ENCODE measurements at places on chromosomes 3 and 15.

- no peak for DNase-seq
Measured at GRCh38 chr3:131602011-131602779, 99.4 kb upstream of the MRPL3 start.

- no peak for DNase-seq
Measured at GRCh38 chr3:166279636-166280035, 442.4 kb upstream of the BCHE start.

- DNase-seq: no peak
Measured at GRCh38 chr3:58334013-58334321, 1.3 kb downstream of the PXK start.

- DNase-seq: no peak
Measured at GRCh38 chr3:49530231-49530630, 24.0 kb upstream of the BSN start.

DNA sequence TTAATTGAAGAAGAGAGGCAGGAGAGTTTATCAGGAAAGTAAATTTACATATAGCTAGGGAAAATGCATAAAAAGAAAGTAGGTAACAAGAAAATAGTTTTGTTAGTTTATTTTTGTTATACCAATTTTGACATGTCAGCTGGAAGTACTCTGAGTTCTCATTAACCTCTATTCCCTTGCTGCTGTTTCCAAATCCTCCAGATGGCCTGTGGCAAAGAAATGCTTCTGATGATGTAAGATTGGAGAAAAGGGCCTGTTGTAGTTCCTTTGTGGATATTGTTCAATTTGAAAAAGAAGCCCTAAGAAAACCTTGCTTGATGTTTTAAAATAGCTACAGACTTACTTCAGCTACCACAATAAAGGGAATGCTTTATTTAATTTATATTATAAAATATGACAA is 192.9 kb upstream of the SLITRK3 start:
- peak; percentile 60 for DNase-seq

- DNase-seq: no peak
Measured at GRCh38 chr15:81037952-81038743, 37.4 kb downstream of the TLNRD1 start.

DNA sequence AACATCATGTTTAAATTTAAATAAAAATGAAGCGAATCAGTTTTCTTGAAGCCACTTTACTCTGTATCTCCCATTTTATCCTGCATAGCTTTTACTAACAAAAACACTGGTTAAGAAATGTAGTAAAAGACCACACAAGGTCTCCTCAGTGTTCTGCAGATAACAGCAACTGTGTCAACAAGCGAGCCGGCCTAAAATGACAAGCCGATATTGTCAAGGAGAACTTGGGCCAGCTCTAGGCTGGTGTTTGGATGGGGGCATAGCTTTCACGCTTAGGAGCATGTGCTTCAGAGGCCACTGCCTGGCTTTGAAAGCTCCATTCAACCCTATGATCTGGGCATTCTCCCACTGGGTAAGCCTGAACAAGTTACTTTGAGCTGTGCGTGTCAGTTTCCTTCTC is 38.1 kb downstream of the MFSD1 start:
- DNase-seq: no peak

DNA sequence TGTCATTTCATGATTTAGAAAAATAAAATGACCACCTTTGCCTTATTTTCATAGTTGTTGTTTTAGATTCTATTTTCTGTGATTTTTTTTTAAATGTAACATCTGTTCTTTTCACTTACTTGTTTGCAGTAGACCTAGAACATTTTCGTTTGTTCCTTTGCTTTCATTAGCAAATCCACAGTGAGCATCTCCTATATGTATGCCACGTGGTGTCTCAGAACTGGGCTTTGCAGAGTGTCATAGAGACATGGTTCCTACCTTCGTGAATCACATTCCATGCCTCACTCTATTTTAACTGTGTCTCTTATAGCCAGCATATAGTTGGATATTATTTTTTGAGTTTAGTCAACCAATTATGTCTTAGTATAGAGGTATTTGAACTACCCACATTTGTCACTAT is 118.2 kb downstream of the KLF13 start:
- no peak for DNase-seq

DNA sequence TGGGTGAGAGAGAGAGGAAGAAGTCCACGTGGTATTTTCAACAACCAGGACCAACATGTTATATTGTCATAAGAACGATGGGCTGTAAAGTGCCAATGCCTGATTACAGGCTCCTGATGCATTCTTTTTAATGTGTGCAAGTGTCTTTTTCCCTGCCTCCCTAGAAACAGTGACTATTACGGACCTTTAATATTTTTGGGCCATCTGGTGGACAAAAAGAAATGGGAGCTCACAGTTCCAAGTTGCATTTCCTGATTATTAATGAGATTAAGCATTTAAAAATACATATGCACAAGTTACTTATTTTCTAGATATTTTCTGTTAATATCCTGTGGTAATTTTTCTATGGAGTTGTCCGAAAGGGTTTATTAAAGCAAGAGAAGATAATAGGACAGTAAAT is 530.2 kb downstream of the NR2F2 start:
- no peak for DNase-seq

DNA sequence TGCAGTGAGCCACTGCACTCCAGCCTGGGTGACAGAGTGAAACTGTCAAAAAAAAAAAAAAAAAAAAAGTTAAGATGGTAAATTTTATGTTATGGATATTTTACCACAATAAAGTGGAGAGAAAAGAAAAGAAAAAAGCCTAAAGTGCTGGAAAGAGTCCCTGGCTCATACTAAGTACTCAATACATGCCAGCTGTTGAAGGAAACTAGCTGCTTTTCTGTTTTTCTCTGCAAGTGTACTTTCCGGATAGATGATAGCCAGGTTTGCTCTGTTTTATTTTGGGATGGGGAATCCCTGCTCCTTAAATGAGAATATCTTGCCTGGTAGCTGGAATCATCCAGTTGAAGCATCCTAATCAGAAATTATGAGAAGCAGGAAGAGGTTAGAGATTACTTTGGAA is 10.9 kb downstream of the EID1 start:
- DNase-seq: peak; percentile 11

DNA sequence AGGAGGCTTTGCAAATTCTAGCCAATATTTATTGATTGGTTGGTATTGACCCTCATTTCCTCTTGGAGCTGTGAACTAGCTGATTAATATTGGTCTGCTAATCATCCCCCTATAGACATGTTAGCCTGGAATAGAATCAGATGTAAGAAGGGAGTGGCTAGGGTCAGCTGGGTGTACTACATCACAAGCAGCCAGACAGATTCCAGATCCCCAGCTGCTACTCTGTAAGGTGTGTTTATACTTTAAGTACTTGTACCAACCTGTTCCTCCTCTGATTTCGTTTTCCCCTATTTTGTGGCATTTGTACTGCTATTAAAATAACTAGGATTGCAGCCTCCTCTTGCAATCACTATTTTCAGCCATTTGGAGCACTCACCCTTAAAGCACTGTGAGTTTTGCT is 49.9 kb downstream of the PARP15 start:
- DNase-seq: no peak

GRCh38 chr3:10551821-10552630 is 46.6 kb upstream of the ATP2B2 start:
- DNase-seq: no peak

Measured in NCI-H446 (cell line).